ENCODE measurements at places on chromosomes 1 and 21.

DNA sequence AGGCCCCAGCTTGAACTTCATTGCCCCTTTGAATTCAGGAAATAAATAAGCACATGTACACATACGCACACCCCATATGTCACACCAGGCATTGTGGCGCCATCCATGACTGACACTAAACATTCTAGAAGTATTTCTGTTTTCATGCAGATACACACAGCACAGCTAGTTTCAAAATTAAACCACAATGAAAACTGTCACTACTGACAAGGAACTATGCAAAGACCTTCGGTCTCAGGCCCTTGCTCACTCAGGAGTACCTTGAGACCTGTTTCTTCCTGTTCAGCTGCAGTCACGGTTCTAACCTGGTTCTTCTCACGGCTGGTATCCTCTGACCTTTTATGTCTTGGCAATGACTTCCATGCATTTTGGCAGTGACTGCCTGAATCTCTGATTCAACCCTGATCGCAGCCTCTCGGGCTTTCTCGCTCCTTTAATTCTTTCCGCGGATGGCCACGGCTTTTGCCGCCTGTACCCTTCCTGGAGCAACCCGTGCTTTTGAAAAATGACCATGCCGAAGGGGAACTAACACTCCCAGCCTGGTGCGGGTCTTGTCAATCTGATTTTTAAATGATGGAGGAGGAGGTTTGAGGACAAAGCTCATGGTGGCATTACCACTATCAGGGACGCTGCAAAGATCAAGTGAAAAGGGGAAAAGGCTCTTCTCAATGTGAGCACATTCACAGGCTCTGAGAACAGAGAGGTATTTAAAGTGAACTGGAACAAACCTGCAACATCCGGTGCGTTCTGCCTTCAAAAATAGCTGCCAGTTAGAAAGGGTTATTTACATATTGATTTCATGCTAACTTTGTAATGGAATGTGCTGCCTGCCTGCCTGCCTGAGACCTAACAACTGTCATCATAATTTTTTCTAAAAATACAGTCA is 384.6 kb downstream of the RRAGC start:
- DNase-seq = no peak

DNA sequence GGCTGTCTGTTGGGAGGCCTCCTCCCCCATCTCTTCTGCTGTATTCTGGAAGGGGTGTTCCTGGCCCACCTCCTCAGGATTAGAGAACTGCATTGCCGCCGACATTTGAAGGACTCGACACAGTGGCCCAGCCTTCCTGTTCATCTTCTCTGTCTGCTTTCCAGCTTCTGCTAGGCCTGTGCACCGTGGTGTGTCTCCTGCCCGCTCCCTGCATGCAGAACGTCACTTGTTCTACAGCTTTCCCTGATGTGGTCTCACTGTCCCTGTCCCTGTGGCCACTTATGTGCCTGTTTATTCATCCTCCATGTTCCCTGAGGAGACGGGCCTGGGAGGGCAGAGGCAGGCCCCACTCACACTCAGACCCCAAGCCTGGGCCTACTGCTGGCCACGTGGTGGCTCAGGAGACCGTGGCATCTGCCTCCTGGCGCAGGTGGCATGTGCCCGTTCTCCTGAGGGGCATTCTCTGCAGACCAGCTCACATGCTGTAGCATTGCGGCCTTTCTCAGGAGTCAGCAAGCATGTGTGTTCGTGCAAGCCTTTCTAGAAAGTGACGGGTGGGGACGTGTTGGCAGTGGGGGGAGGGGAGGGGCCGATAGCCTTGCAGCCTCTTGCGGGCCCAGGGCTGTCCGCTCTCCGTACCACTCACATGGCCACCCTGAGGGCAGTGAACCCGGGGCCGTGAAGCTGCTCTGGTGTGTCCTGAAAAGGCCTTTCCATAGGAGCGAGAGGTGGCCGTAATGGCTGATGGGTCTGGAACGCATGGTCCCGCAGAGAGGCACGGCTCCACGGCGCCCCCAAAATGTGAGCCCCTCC is 35.9 kb downstream of the POFUT2 start:
- no peak for DNase-seq

GRCh38 chr1:201834621-201835020 is 5.7 kb downstream of the IPO9 start:
- no peak for DNase-seq

DNA sequence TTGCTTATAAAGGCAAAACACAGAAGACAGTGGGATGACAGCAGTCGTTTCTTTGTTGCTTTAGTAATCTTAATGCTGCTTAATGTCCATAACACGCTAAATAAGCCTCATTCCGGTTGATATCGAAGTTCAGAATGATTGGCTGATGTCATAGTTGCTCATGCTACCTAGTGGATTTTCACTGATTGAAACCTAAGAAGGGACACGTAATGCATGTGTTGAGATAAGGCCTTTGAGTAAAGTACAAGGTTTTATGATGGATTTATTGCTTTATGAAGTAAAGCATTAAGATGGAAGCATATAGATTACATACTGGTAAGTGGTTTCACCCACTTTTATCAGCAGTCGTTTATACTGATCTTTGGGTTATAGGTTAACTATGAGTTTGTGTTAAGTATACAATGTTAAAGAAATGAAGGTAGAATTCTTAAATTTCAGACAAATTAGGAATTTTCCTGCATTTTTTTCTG is 25.1 kb downstream of the IARS2 start:
- no peak for DNase-seq

- no peak for DNase-seq
These were observed 28.6 kb upstream of the ZFP69B start for GRCh38 chr1:40421431-40422384.

GRCh38 chr1:199308349-199308846 is 669.6 kb downstream of the PTPRC start:
- DNase-seq = no peak

DNA sequence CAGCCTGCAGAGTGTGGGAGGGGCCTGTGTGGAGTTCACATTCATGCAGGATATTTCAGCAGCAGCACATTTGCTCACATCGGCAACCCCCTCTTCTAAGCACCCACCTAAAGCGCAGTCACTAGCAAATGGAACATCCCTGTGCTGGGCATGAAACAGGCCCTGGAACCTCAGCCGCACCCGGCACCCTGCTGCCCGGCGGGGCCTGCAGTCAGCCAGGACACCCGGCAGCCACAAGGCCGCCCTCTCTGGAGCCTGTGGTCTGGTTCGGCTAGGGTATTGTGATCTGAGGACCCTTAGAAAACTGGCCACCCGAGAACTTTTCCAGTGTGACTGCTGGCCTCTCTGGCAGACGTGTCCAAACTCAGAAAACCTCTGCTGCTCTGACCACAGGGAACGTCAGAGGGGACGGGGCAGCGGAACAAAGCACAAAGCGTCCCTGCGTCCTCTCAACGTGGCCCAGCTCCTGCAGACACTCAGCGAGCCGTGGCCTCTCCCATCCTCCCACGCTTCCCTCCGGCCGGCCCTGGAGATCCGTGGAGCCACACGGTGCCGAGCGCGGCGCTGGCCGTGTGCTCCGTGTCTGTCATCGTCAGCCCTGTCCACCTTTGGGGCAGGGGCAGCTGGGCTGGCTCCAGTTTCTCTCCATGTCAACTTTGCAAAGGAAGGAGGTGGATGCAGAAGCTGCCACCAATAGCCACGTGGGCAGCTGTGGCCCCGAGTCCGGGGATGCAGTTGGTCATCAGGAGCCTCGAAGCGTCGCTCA is 175.9 kb upstream of the ARHGEF16 start:
- no peak for DNase-seq

GRCh38 chr1:164602480-164603093 is 43.6 kb downstream of the PBX1 start:
- DNase-seq = no peak

DNA sequence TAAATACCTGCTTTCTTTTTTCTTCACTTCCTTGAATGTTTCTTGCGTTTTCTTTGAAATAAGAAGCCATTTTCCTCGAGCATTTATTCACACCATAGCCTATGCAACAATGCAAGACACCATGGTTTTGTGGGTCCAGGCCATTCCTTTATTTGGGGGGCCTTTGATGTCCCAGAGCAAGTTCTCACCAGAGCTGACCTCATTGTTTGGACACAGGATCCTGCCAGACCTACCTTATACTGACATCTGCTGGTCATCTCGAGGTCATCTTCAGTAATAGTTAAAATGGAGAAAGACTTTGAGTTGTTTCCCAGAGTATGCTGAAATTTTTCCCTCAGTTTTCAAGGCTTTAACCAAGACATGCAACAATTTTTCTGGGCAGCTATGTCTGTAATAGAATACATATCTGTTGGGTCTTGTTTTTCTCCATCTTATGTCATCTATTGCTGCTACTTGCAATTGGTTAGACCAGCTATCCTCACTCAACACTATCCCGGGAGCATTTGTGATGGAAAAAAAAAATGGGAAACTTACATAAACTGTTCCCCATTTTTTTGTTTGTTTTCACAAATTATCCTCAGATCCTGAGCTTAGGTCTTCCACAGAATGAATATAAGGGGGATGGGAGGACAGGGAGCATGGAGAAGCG is 34.0 kb upstream of the BACE2 start:
- DNase-seq = no peak

- no peak for DNase-seq
These were observed 85.3 kb upstream of the USP25 start for GRCh38 chr21:15644489-15644888.

- DNase-seq = no peak
These were observed 271.3 kb upstream of the RGS18 start for GRCh38 chr1:191886977-191887376.

- DNase-seq = no peak
These were observed 351.4 kb downstream of the NPHP4 start for GRCh38 chr1:5640845-5641244.

DNA sequence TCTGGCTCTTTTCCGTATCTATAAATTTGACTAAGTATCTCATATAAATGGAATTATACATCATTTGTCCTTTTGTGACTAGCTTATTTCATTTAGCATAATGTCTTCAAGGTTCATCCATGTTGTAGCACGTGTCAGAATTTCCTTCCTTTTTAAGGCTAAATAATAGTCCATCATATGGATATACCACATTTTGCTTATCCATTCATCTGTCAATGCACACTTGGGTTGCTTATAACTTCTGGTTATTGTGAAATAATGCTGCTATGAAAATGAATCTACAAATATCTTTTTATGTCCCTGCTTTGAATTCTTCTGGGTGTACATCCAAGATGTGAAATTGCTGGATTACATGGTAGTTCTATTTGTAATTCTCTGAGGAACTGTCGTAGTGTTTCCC is 119.6 kb downstream of the RHOU start:
- DNase-seq = no peak

DNA sequence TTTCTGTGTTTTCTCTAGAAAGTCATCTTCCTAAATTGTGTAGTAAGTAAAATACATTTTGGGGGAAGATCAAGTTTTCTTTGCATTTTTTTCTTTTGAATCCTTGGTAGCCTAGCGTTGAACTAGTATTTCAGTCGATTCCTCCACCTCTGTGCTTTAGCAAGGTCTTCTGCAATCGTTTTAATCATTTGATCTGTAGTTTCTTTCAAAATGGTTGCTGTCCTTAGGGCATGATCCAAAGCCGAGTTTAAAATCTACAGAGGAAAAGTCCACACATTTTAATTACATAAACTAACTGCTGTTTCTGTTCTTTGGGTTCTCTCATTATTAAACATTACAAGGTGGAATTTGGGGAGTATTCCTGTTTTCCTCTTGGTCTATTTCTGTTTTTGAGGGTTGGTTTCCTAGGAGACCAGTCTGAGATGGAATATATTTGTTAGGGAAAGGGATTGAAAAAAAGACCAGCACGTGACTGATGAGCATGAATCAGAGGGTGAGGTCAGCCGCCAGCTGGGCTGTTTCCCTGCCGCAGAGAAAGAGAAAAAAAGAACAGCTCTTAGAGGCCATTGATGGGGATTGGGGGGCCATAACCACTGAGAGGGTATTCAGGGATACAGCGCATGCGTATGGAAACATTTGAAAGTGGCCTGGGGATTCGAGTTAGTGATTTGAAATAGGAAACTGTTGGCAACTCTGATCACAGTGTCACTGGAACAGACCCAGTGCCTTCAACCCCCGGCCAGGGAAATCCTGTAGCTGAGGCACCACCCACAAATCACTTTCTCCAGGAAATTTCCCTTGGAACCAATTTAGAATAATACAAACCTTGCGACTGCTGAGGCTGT is 40.6 kb downstream of the AKNAD1 start:
- DNase-seq = no peak

DNA sequence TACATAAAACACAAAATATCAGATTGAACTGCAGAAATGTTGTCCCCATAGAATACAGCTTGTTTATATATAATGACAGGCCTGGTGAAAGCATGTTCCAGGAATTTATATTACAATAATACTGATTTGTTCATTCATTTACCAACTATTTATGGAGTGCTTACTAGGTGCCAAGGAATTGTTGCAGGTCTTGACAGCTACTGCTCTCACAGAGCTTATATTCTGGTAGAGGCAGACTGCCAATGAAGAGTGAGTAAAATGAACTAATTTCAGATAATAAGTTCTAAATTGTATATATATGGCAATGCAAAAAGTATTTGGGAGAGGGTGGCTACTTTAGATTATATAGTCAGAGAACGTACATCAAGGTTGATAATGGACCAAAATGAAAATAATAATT is 152.0 kb downstream of the COQ8A start:
- DNase-seq = no peak

DNA sequence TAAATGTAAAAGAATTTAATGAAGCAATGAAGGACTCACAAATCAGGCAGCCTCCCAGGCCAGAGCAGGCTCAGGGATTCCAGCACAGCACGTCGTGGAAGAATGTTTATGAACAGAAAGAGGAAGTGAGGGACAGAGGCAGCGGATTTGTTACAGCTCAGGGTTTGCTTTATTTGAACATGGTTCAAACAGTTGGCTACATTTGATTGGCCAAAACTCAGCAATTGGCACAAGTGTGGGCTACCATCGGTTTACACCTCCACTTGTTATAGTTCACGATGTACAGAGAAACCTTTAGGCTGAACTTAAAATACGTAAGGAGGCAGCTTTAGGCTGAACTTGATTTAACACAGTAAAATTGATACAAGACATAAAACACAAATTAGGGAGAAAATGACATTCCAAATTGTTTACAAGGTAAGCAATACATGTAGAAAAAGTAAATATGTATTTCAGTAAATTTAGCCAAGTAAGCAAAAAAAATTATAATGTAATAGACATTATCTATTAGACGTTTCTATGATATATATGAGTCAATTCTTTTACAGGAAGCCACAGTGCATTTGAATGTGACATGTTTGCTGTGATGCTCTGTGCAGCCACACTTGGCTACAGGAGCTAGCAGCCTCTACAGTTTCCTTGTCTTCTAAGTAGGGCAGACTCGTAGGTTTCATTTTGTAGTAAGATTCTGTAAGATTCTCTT is 126.5 kb downstream of the ADSS2 start:
- DNase-seq = no peak

GRCh38 chr1:114314098-114314497 is 160.4 kb upstream of the SYT6 start:
- no peak for DNase-seq

DNA sequence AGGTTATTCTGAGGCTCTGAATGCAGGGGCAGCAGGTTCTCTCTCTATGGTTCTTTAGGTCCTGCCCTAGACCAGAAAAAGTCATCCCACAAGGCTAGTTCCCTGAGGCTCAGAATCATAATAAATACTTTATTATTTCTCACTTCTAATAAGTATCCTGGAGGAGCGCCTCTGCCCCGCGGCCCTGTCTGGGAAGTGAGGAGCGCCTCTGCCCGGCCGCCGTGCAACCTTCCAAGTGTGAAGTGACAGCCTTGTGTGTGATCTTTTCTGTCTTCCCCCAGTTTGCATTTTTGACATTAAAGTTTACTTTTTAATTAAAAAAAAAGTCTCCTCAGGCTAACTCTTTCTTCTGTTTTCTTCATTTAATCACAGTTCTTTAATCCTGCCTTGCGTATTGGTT is 11.5 kb downstream of the AIM2 start:
- DNase-seq = no peak

GRCh38 chr1:213008564-213008963 is 7.1 kb downstream of the ANGEL2 start:
- no peak for DNase-seq

- no peak for DNase-seq
These were observed 28.4 kb downstream of the DMBX1 start for GRCh38 chr1:46517932-46518498.
